CD4-positive, alpha-beta T cell treated with Interleukin-17A for 4 hours (primary cell): ENCODE measurements at places on chromosomes 2 and 18.

DNA sequence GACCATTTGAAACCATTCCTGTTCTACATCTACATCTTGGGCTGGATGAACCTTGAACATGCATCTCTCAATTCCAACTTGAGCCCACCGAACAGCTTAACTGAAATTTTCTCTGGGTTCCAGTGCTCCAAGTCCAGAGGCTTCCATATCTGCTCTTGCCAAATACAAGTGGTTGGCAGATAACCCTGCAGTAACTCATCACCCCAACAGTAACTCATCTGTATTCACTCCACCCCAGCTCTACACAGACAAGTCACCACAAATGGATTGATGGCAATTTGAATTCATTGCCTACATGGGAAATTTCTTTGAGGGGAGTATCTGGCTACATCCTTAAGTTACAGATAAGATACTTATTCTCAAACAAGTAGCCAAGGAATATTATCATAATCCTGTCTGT is 502.4 kb upstream of the TNP1 start:
- no peak for DNase-seq

DNA sequence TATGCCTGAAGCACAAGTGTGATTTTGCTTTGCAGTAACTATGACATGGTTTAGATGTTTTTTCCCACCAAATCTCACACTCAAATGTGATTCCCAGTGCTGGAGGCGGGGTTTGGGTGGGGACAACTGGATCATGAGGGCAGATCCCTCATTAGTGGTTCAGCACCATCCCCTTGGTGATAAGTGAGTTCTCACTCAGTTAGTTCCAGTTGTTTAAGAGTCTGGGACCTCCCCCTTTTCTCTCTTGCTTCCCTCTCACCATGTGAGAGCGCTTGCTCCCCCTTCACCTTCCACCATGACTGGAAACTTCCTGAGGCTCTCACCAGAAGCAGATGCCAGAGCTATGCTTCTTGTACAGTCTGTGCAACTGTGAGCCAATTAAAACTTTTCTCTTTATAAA is 102.9 kb downstream of the NBAS start:
- no peak for DNase-seq

GRCh38 chr18:62506495-62507143 is 16.2 kb upstream of the ZCCHC2 start:
- no peak for DNase-seq

- DNase-seq: peak; percentile 70
These were observed 4.5 kb upstream of the OSR1 start for GRCh38 chr2:19362755-19363473.

DNA sequence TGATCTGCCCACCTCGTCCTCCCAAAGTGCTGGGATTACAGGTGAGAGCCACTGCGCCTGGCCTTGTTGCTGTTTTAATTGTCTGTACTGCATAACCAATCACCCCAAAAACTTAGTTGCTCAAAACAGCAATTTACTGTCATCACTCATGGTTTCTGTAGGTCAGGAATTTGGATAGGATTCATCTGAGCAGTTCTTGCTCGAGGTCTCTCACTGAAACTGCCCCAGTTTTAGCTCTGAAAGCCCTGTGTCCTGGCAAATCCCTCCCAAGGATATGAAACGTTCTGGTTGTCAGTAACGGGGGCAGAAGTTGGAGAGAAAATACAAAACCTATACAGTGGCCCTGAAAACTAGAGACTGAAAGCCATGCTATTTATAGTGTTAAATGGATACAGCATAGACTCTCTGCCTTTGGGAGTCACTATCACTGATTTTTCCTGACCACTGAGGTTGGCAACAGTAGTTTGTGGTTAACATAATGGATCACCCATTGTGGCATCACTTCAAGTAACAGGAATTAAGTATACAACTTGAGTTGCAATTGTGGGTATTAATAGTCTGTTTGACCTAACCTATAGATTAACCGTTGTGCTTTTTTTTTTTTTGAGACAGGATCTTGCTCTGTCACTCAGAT is 27.2 kb upstream of the ERICH2 start:
- DNase-seq: no peak

DNA sequence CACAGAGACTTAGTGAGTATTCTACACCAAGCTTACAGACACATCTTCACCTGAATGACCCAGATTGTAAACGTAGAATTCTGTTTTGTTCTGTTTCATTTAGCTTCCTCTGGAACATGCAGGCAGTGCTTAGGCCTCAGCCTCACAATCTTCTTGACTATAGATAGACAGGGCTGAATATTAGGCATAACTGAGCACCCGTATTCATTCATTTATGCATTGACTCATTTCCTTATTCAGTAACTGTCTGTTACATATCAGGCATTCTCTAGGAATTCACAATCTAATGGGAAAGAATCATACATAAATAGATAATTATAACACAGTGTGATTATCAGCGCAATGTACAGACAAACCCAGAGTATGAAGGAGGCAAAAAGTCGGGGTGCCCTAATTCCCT is 124.9 kb upstream of the ETAA1 start:
- no peak for DNase-seq

DNA sequence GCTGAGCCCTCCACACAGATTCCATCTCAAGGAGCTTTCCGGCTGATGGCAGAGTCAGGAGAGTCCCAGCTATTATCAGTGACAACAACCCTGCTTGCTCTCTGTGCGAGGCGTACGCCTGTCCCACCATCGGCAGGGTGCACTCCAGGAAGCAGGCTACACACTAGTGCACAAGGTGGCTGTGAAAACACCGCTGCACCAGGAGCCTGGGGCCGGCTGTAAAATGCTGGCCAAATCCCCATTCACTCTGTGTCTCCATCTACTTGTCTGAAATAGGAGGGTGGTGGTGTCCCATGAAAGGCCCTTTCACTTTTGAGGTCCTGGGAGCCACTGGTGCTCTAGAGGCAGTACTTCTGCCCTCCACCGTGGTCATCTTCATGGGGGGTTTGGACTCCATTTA is 183.2 kb upstream of the SMAD2 start:
- no peak for DNase-seq

- DNase-seq: no peak
These were observed 655.0 kb upstream of the CDH2 start for GRCh38 chr18:28831908-28832307.
